T-cell (primary cell): ENCODE measurements at places on chromosomes 3 and 15.

GRCh38 chr15:69729167-69729748 lies 276.6 kb downstream of the RPLP1 start:
- H3K4me1 ChIP-seq: peaks cover 36% of the 10 kb centered on the region
- H3K4me3 ChIP-seq: no peak overlapping the region
- H3K27ac ChIP-seq: no peak overlapping the region
- H3K27me3 ChIP-seq: no peaks in the 10 kb centered on the region
- no peaks in the 10 kb centered on the region for H3K36me3 ChIP-seq

DNA sequence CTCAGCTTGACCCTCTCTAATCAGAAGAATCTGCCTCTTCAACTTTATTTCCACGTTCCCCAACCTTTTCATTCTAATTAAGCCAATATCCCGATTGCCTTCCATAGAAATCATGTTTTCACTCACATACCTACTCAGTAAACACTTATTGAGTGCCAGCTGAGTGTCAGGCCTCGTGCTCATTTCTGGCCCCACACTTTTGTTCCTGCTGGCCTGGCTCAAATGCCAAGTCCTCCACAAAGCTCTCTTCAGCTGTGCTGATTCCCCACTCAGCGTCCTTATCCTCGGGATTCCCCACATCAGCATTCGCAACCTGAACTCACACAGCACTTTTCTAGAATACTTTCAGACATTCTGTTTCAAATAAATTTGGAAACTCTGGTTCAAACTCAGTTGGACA lies 68.9 kb downstream of the THBS1 start:
- H3K4me1 ChIP-seq: no peaks in the 10 kb centered on the region
- no peak for DNase-seq
- no peak overlapping the region for H3K4me3 ChIP-seq
- no peak overlapping the region for H3K27ac ChIP-seq
- H3K36me3 ChIP-seq: no peaks in the 10 kb centered on the region
- no peaks in the 10 kb centered on the region for H3K27me3 ChIP-seq

DNA sequence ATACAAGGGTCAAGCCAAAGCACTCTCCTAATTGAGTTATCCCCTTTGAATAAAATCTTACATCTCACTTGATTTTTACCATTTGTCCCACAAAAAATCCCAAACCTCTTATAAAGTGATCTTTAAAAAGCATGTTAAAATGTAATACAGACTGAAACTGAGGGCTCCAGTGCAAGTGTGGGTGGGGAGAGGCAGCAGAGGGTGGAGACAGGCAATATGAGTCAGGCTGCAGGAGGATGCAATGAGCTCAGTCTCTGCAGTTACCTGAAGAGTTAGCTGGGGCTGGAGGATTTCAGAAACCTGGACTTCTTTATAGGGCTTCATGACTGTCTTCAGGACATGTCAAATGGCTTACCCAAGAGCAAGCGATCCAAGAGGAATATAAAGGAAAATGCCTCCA lies 14.2 kb upstream of the COLQ start:
- peak; percentile 16 for DNase-seq
- no peak overlapping the region for H3K4me3 ChIP-seq
- H3K27me3 ChIP-seq: no peaks in the 10 kb centered on the region
- peak overlapping the region; percentile 62 for H3K27ac ChIP-seq
- peaks cover 42% of the 10 kb centered on the region for H3K4me1 ChIP-seq

DNA sequence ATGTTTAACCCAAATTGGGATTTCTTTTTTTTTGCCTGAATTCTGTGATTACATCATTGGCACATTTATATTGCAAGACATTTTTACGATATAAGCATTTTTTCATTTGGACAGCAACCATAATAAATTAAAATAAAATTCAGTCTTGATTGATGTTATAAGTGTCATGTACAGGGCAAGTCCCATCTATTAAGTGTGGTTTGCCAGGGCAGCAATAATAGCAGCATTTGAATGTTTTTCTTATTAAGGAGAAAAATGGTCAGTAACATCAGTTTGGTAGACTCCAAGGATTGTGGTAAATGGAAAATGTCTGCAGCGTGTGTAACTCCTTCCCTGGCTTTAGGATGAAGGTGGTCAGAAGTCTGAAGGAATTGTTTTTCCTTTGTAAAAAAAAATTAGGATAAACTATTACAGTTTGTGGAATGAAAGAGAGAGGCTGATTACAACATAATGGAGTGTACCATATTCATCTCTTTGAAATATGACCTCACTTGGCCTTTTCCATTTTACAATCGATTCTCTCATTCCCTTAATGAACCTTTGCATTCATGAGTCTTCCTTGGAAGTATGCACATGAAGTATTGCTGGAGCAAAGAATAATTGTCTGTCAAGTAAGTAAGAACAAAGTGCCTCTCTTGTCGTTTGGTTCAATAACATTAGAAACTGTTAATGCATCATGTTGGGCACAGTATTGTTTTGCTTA lies 405.4 kb upstream of the THRB start:
- no peak overlapping the region for H3K27ac ChIP-seq
- no peaks in the 10 kb centered on the region for H3K36me3 ChIP-seq
- no peaks in the 10 kb centered on the region for H3K4me1 ChIP-seq
- no peaks in the 10 kb centered on the region for H3K27me3 ChIP-seq
- H3K4me3 ChIP-seq: no peak overlapping the region

GRCh38 chr3:48915296-48915695 lies 3.3 kb upstream of the ARIH2 start:
- no peaks in the 10 kb centered on the region for H3K27me3 ChIP-seq
- H3K36me3 ChIP-seq: no peaks in the 10 kb centered on the region
- H3K27ac ChIP-seq: no peak overlapping the region
- peaks cover 20% of the 10 kb centered on the region for H3K4me1 ChIP-seq
- no peak overlapping the region for H3K4me3 ChIP-seq

DNA sequence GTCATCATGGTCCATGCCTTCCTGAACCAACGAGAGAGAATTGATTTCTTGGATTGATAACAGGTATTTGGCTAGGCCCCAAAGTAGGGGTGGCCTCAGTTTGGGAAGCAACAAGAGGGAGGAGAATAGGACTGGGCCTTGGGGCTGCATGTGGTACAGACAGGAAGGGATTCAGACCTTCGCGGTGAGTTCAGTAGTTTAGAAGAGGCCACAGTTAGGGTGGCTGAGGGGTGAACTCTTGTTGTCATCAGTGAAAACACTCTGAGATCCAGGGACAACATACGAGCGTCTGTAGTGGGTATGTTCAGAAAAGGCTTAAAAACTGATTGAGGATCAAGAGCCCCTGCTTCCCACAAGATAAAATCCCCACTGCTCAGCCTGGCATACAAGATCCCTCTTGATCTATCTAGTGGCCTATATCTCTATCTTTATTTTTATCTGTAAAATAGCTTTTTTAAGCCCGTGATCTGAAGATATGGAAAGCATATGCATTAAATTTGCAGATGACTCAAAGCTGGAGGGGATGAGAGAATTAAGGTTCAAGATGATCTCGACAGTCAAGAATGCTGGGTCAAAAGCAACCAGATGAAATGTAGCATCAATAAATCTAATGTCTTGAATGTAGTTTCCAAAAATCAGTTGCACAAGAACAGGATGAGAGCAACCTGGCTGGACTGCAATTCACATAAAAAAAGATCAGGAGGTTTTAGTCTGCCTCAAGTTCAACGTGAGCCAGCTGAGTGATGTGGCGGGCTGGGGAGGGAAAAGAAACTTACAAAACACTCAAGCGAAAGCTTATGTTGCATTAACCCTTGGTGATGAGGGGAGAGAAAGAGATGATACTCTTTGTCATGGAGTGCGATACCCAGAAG lies 221.1 kb upstream of the TLE3 start:
- H3K4me3 ChIP-seq: no peak overlapping the region
- H3K36me3 ChIP-seq: no peaks in the 10 kb centered on the region
- H3K4me1 ChIP-seq: no peaks in the 10 kb centered on the region
- no peak overlapping the region for H3K27ac ChIP-seq
- no peak for DNase-seq

GRCh38 chr3:98743071-98743470 lies 20.1 kb upstream of the ST3GAL6 start:
- no peak for DNase-seq
- H3K4me1 ChIP-seq: no peaks in the 10 kb centered on the region
- H3K36me3 ChIP-seq: no peaks in the 10 kb centered on the region
- no peaks in the 10 kb centered on the region for H3K27me3 ChIP-seq
- H3K27ac ChIP-seq: no peak overlapping the region

- peaks cover 7% of the 10 kb centered on the region for H3K27me3 ChIP-seq
- H3K4me3 ChIP-seq: peak overlapping the region; percentile 97
- H3K4me1 ChIP-seq: peaks cover 15% of the 10 kb centered on the region
Observed at GRCh38 chr3:149128821-149129220, 617 bp upstream of the HPS3 start.

DNA sequence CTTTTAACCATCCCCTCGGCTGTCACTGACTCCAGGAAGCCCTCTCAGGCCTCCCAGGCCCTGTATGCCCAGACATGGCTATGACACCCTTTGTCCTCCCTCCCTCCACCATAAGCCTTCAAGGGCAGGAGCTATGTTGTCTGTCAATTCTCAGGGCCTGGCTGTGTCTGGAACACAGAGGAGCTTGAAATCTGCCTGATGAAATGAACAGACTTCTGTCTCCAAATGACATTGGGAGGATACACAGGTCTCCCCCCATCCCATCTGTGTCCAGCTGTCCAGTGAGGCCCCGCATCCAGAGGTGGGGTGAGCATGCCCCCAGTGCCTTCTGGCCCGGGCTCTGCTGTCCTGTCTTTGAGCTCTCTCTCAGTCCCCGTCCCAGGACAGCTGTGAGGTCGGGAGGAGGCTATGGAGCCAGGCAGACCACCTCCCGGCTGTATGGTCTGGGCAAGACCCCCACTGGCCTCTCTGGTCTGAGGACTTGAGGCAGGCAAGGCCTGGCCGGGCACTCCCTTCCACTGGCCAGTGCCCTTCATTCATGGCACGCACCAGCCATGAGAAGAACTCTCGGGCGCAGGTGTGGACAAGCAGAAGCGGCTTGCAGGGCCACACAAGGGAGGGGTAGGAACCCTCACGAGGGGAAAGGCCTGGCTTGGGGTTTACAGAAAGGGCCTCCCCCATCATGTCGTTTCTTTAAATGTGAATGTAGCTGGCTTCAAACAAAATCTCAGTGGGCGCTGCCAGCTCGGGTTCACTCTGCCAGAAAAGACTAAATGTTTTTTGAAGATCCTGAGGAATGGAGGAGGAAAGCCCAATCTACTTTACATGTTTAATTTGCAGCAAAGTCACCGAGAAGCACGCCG lies 38.9 kb downstream of the PCSK6 start:
- H3K4me1 ChIP-seq: no peaks in the 10 kb centered on the region
- no peaks in the 10 kb centered on the region for H3K36me3 ChIP-seq
- no peak for DNase-seq
- H3K4me3 ChIP-seq: no peak overlapping the region

DNA sequence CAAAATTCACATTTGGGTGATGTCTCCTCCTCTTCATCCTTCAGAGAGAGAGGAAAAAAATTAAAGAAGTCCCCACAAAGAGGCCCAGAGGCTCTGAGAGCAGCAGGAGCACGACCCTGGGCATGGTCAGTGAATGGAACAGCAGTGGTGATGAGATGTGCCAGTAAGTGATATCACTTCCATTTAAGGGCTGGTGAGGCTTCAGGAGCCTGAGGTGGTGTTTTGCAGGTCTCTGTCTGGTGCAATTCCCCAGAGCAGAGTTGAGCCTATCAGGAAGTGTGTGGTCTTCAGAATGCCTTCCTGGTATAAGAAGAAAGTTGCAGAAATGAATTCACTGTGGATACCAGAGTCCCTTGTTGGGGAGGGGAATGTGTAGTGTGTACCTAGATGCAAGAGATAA lies 21.4 kb downstream of the ERICH6 start:
- H3K27ac ChIP-seq: no peak overlapping the region
- H3K27me3 ChIP-seq: no peaks in the 10 kb centered on the region
- no peaks in the 10 kb centered on the region for H3K36me3 ChIP-seq
- H3K4me3 ChIP-seq: no peak overlapping the region
- no peaks in the 10 kb centered on the region for H3K4me1 ChIP-seq

DNA sequence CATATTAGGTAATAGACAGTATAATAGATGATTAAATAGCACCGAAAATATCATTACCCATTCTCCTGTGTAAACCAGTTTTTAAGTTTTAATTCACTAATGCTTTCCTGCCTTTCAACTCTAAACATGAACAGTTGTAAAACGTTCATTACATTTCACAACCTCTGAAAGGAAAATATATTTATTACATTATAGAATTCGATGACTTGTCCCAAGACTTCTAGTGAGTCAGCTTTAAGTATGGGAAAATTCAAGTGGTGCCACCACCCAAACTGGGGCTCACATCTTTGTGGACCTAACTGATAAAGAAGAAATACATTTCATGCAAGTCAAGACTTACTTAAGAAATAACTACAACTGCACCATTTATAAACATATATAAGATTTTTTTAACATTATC lies 2.0 kb downstream of the TRIM59 start:
- H3K4me3 ChIP-seq: no peak overlapping the region
- H3K27ac ChIP-seq: no peak overlapping the region
- DNase-seq: no peak
- peaks cover 4% of the 10 kb centered on the region for H3K27me3 ChIP-seq
- peaks cover 26% of the 10 kb centered on the region for H3K4me1 ChIP-seq
- H3K36me3 ChIP-seq: no peaks in the 10 kb centered on the region

DNA sequence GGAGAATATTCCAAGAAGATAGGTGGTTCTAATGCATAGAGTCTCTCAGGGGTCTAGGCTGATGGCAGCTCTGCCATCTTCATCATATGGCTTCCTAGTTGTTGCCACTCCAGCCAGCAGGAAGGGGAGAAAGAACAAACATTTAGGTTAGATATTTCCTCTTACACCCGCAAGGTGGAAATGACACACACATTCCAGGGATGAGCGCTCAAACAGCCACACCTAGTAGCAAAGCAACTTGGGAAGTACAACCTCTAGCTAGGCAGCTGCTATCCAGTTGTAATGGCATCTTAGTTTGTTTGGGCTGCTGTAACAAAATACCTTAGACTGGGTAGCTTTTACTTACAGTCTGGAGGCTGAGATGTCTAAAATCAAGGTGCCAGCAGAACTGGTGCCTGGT lies 51.9 kb upstream of the ADAMTSL3 start:
- H3K36me3 ChIP-seq: no peaks in the 10 kb centered on the region
- H3K4me3 ChIP-seq: no peak overlapping the region
- no peak overlapping the region for H3K27ac ChIP-seq

DNA sequence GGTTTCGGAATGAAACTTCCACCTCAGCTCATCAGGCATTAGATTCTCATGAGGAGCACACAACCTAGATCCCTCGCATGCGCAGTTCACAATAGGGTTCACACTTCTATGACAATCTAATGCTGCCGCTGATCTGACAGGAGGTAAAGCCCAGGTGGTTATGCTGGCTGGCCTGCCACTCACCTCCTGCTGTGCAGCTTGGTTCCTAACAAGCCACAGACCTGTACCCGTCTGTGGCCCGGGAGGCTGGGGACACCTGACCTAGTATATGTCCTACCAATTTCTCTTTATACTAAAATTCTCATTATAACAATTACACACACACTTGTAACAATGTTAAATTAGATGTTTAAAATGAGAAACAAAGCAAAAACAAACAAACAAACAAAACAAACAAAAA lies 172.2 kb downstream of the SLC9A9 start:
- H3K4me3 ChIP-seq: no peak overlapping the region
- no peak overlapping the region for H3K27ac ChIP-seq

GRCh38 chr15:76575679-76576078 lies 239.1 kb downstream of the ISL2 start:
- H3K36me3 ChIP-seq: no peaks in the 10 kb centered on the region
- H3K27ac ChIP-seq: no peak overlapping the region
- H3K4me3 ChIP-seq: no peak overlapping the region
- no peaks in the 10 kb centered on the region for H3K27me3 ChIP-seq
- no peak for DNase-seq
- H3K4me1 ChIP-seq: no peaks in the 10 kb centered on the region
